ENCODE measurements at places on chromosomes 11 and 22.

- no peak for DNase-seq
Measured at GRCh38 chr11:117851852-117852251, 24.6 kb downstream of the FXYD6 start.

DNA sequence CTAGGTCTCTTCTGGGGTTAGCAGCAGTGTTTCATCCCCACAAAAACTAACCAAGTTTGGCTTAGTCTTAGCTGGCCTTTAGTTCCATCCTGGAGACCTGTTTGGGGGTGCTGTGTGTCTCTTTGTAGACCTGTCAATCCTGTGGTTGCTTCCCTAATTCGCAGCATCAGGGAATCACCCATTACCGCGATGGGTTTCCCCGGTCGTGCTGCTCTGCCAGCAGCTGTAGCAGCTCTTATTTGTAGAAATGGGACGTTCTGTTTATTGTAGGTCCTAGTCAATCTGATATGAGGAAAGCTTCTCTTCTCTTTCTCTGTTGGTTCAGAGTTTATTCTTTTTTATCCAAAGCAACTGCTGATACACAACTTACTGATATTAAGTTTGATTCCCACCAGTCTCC lies 91.6 kb downstream of the CECR2 start:
- no peak for DNase-seq

- no peak for DNase-seq
Measured at GRCh38 chr11:66593303-66593635, 284 bp downstream of the CCS start.

- DNase-seq, result no peak
Measured at GRCh38 chr22:20852503-20852902, 6.1 kb downstream of the PI4KA start.

GRCh38 chr22:28883917-28884746 lies 760 bp downstream of the ZNRF3 start:
- DNase-seq, result no peak

DNA sequence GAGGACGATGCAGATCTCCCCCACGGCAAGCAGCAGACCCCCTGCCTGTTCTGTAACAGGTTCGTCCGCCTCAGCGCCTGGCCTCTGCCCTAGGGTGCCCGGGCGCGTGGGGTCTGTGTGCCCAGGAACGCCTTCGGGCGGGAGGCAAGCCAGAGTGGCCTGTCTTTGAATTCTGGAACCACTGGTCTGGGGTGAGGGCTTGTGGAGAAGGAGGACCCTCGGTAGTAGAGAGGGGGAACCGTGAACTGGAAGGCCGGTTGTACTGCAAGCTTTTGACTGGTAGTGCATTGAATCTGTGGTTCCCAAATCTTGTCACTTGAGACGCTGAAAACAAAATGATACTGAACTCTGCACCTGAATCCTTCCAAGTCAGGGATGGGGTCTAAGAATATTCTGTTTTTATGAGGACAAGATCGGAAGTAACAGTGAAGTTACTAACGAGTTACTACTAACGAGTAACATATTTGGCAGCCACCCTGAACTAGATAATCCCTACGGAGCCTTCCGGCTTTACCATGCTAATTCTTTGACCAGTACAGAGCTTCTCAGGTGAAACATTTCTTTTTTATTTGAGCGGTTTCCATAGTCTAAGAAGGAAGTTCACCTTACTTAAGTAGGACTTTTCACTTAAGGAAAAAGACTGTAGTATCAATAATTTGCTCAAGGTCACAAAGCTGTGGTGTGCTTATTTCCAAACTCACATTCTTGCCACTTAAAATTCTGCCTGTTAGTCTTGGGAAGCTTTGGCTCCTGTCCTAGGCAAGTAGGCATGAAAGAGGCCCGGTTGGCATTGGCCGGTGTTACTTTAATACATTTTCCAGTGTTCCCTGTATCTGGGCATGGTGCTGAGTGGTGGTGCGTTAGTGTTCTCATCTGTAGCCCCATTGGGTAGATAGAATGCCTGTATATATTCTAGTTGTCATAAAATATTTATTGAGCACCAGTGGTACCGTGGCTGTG lies 860 bp downstream of the PRMT3 start:
- DNase-seq, result no peak

DNA sequence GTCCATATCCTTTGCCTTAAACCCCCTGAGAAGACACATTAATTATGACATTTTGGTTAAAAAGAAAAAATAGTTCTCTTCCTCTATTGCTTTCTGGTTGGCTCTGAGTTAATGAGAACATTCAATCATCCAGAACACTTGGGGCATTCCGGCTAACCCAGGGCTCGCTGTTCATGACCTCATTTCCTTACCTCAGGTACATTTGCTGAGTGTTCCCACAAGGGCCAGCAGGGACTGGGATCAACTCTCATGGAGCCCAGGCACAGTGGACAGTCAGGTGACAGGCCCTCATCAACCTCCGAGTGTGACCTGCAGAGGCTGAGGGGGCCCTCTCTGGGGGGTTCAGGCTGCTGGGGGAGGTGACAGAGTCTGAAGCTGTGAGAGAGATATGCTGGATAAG lies 98.9 kb downstream of the MYO18B start:
- DNase-seq, result no peak

DNA sequence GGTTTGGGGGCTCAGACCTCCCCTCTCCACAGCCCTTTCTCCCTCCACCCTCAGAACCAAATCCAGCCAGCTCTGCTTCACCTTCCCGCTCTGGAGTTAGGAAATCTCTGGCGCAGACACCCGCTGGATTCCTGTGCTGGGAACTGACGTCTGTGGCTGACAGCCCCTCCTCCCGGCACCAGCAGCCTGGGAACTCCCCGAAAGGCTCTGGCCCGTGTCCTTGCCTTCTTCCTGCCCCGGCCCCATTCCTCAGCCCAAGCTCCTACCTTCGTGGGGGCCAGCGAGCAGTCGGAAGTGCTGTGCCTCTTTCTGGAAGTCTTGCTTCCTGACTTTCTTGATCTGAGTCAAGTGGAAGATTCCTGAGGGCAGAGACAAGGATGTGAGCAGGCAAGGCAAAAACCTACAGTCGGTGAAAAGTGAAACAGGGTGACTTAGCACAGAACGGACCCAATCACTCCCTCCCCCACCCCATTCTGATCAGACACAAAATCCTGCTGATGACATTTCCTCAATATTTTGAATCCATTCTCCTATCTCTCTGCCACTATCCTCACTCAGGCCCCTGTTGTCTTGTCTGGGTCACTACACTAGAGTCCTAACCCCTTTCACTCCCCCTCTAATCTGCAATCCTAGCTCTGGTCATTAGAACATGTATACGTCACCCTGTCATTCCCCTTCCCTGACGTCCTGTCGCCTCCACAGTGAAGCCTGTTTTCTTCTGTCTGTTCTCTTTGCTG lies 34.1 kb downstream of the CHRDL2 start:
- no peak for DNase-seq

- DNase-seq, result no peak
Measured at GRCh38 chr11:101582236-101582988, 1.4 kb downstream of the TRPC6 start.

DNA sequence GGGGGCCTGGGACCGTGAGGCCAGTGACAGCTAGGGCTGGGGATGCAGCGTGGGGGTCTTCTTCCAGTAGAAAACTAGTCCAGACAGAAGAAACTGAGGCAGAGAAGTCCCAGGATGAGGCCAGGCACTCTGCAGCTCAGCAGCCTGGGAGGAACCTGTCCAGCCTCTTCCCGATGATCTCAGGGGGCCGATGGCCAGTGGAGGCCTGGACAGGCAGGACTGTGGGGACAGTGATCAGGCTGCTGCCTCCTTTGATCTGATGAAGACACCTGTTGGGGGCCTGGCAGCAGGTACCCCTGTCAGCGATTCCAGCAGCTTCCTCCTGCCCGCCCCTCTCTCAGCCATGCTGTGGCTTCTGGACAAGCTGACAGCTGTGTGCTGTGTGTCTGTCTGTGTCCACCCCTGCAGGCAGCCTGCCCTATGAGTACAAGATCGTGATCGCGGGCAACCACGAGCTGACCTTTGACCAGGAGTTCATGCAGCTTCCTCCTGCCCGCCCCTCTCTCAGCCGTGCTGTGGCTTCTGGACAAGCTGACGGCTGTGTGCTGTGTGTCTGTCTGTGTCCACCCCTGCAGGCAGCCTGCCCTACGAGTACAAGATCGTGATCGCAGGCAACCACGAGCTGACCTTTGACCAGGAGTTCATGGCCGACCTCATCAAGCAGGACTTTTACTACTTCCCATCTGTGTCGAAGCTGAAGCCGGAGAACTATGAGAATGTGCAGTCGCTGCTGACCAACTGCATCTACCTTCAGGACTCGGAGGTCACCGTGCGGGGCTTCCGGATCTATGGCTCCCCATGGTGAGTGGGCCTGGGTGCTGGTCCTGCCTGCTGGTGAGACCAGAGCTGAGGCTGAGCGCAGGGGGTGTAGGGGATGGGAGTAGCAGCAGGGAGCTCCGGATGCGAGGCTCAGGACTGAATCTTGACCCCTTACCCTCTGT lies 62.6 kb downstream of the MPPED1 start:
- no peak for DNase-seq

- no peak for DNase-seq
Measured at GRCh38 chr22:32839831-32840584, 38.5 kb downstream of the TIMP3 start.

DNA sequence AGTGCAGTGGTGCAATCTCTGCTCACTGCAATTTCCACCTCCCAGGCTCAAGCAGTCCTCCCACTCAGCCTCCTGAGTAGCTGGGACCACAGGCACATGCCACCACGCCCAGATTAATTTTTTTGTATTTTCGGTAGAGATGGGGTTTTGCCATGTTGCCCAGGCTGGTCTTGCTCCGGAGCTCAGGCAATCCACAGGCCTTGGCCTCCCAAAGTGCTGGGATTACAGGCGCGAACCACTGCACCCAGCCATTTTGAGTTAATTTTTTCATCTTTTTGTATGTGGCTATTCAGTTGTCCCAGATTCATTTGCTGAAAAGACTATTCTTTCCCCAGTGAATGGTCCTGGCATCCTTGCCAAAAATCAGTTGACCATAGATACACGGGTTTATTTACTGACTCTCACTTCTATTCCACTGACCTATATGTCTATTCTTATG lies 63.6 kb downstream of the MAPK1 start:
- no peak for DNase-seq

- no peak for DNase-seq
Measured at GRCh38 chr11:2701230-2701629, 1.4 kb upstream of the KCNQ1OT1 start.

- no peak for DNase-seq
Measured at GRCh38 chr11:85414175-85414574, 213.0 kb downstream of the DLG2 start.

DNA sequence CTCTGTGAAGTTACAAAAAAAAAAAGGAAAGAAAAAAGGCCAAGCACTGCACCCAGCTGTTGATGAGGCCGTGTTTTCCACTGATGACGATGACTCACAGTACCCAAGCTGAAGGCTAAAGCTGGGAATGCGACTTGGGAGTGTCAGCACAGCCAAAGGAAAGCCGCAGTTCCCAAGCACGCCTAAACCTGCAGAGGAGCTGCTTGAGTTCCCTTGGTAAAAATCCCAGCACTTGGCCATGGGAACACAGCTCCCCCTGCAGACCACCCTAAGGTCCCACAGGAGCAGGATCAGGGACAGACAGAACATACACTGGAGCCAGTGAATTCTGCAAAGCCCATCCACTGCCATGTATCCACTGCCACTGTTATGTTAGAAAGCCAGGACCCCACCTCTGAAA lies 39.9 kb downstream of the SERGEF start:
- DNase-seq, result no peak

- no peak for DNase-seq
Measured at GRCh38 chr22:20271114-20271994, 3.2 kb upstream of the RTN4R start.

- DNase-seq, result no peak
Measured at GRCh38 chr22:25372000-25372595, 152.7 kb downstream of the CRYBB2 start.

- no peak for DNase-seq
Measured at GRCh38 chr11:102575012-102575411, 44.5 kb upstream of the MMP7 start.

- peak; percentile 2 for DNase-seq
Measured at GRCh38 chr11:65047581-65048422, 6.8 kb downstream of the SAC3D1 start.

GRCh38 chr22:38165922-38166593 lies 15.6 kb downstream of the PLA2G6 start:
- DNase-seq, result no peak

DNA sequence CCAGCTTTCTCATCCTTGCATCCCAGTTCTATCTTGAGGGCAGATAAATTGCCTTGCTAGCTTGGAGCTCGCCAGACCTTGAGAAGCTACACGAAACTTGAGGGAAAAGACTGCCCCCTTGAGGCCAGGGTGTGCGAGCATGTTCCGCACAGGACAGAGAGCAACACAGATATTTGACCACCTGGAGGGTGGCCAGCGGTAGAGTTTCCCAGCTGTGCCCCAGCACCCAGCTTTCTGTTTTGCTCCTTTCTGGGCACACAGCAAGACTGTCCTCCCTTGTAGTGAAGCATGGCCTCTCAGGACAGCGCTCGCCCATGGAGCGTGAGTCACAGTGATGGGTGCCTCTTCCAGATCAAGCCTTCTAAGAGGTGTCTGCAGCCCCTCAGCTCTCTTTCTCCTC lies 23.5 kb downstream of the SPATA19 start:
- DNase-seq, result no peak

- DNase-seq, result no peak
Measured at GRCh38 chr22:46788441-46789172, 26.2 kb downstream of the TBC1D22A start.

GRCh38 chr11:13126430-13126829 lies 117.3 kb downstream of the RASSF10 start:
- no peak for DNase-seq

- DNase-seq, result no peak
Measured at GRCh38 chr11:8217926-8218325, 45.8 kb downstream of the LMO1 start.

- no peak for DNase-seq
Measured at GRCh38 chr11:69123593-69124545, 31.9 kb upstream of the SMIM38 start.

GRCh38 chr11:86091566-86091965 lies 22.7 kb upstream of the PICALM start:
- DNase-seq, result no peak

DNA sequence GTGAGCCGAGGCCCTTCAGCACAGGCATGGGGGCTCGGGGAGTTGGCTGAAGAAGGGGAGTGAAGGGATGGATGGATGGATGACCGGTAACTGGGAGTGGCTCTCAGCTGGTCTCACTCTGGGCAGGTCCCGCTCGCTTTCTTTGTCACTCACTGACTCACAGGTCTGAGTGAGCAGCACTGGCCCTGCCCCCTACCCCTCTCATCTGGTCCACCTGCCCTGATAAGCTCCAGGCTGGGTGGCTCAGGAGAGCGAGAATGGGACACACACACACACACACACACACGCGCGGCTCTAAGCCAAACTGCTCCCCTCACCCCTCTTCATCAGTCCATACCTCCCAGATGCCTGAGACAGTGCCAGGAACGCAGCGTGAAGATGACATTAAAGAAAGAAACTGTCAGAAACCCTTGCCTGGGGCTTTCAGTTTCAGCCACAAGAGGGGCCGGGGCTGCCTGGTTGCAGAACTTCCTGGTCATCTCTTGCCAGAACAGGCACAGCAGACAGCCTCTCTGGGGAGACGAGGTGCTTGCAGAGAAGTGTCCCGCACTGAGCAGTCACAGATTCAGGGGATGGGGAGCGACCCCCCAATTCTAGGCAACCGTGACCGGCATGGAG lies 16.5 kb upstream of the SHISAL1 start:
- DNase-seq, result no peak
